ENCODE measurements at places on chromosomes 12 and 14. TPM values are rescaled to one million over a fixed set of nuclear protein-coding genes. Genes with fewer than 3 reads are reported as not detected.

The YY1 gene
- 46.7 TPM for polyA plus RNA-seq

The ITGA7 gene
- 21.0 TPM for polyA plus RNA-seq

The NTS gene
- 0.50 TPM for polyA plus RNA-seq

The CELA1 gene
- not detected for polyA plus RNA-seq

The ADGRD1 gene
- polyA plus RNA-seq: 3.8 TPM

GRCh38 chr12:54296393-54297099 is 4.3 kb downstream of the NFE2 start:
- no peak for DNase-seq

GRCh38 chr14:48250575-48250974 is 575.2 kb upstream of the MDGA2 start:
- DNase-seq: no peak

GRCh38 chr12:41605545-41606305 is 417.6 kb downstream of the PDZRN4 start:
- no peak for DNase-seq

DNA sequence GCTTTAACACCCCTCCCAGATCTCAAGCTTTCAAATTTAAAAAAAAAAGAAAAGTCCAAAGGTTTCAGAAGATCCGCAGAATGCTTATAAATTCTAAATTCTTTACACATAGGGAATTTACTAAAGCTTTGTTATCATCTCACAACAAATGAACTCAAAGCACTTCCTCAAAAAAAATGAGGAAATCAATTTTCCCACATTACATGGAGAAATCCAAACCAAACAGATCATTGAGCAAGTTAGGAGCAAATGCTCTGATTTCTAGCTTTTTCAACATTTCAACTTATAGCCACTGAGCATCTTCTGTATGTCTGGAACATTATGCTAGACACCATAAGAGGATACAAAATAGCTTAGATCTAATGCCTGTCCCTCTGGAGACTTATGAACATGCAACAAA is 161.0 kb downstream of the CEP128 start:
- DNase-seq: no peak

GRCh38 chr14:34329301-34329700 is 132.7 kb downstream of the SPTSSA start:
- no peak for DNase-seq

GRCh38 chr12:51702587-51702986 is 111.6 kb downstream of the SCN8A start:
- no peak for DNase-seq

- DNase-seq: no peak
Measured at GRCh38 chr12:45243963-45244362, 28.1 kb downstream of the ANO6 start.

All from sigmoid colon (tissue), 7 donors.